ENCODE measurements at places on chromosomes 1 and 21.

- peak; percentile 1 for DNase-seq
These were observed 41.8 kb downstream of the RUNX3 start for GRCh38 chr1:24888061-24888970.

- DNase-seq, result no peak
These were observed 24.9 kb upstream of the ATF3 start for GRCh38 chr1:212583643-212584042.

DNA sequence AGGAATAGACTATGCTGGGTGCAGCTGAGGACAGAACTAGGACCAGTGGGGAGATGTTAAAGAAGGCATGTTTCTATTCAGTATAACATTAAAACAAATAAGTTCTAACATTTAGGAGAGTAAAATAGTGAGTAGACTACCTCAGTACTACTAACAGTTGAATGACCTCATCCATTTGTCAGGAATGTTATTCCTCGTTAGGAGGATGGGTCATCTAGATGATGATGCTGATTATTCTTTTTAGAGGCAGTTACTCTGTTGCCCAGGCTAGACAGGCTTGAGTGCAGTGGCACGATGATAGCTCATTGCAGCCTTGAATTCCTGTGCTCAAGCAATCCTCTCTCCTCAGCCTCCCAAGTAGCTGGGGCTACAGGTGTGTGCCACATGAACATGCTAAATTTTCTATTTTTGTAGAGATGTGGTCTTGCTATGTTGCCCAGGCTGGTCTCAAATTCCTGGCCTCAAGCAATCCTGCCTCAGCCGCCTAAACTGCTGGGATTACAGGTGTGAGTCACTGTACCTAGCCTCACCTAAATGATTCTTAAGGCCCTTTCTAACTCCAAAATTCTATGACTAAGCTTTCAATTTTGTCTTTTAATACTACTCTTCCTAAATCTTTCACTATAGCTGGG is 9.3 kb downstream of the EEIG2 start:
- DNase-seq, result no peak

DNA sequence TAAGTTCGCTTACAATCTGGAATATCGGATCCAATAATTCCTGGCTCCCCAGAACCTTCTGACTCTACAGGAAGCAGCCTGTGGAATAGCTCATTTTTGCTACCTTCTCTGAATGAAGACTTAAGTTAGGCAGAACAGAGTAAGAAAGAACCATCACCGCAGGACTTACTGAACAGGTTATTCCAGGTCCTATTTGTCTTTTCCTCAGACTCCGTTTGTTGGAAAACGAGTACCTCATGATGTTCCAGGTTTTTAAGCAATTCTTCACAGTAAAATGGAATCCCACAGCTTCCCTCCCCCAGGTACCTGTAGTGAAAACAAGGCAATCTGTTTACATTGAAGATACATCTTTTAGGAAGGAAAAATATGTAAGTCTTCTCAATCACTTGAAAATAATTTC is 59.8 kb downstream of the ADCY10 start:
- DNase-seq, result no peak

DNA sequence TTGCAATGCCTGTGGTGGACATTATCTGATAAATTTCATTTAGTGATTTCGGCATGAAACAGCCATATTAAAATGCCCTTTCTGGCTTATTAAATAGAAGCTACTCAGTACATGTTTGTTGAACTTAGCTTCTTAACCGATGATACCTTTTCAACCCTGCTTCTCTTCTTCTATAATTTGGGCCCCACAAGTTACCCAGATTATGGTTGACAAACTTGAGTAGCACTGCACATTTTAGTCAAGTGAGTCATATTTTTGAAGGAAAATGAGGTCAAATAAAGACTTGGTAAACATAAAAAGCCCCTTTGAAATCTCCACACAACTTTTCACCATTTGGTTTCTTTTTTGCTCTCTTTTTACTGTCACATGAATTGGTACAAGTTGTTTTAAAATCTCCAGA is 33.8 kb downstream of the GIPC2 start:
- DNase-seq, result no peak

- no peak for DNase-seq
These were observed 71.0 kb downstream of the HIVEP3 start for GRCh38 chr1:41847733-41848132.

GRCh38 chr1:228012555-228012954 is 5.8 kb downstream of the WNT3A start:
- DNase-seq, result no peak

DNA sequence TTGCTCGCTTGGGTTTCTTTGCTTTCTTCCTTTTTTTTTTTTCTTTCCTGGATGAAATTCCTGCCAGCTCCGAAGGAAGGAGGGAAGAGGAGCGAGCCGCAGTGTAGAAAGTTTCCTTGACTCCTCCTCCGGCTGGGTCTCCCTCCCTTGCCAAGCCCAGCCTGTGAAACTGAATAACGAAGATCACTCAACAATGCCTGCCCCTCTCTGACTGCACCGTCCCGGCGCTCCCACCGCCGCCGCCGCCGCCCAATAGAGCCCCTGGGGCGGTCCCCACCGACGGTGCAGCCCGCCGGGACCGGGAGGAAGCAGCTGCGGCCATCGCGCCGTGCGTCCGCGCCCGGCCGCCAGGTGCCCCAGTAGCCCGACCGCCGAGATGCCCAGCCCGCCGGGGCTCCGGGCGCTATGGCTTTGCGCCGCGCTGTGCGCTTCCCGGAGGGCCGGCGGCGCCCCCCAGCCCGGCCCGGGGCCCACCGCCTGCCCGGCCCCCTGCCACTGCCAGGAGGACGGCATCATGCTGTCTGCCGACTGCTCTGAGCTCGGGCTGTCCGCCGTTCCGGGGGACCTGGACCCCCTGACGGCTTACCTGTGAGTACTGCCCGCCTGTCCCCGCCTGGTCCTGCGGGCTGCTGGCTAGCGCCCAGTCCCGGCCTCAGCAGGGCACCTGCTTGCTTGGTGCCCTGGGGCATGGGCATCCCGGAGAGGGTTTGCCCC is at the start of gene LGR6:
TSS of gene LGR6 (plus strand) at position 186 of the 714 bp plus-strand sequence. CDS start at position 377, 191 bp downstream.
- no peak for DNase-seq

DNA sequence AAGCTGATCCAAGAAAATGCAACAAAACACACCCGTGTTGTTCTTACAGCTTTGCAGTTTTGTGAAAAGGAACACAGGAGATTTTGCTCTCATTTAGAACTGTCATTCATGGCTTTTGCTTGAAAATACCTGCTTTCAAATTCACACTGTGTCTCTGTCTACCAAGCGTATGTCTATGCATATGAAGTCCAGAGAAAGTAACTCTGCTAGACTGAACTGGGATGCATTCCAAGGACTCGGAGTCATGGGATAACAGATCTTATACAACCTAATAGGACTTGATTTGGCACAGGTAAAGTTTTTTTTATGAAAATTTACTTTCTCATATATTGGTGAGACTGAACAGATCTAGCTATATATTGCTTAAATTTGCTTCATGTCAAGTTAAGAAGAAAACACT is 102.4 kb downstream of the PTGER3 start:
- no peak for DNase-seq

DNA sequence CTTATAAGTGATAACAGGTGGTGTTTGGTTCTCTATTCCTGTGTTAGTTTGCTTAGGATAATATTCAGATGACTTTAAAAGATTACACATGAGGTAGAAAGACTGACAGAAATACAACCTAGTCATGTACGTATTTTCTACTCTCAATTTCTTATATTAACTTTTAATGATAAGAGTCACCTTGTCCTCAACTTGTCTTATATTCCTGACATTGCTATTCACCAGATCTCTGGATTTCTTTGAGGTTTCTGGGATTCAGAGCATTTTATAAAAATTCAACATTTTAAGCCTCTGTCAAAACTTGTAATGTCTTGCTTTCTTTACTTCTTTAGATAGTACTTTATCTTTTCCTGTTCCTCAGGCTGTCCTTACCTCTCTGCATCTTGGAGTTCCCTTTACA is 234.2 kb downstream of the TBX15 start:
- DNase-seq, result no peak

DNA sequence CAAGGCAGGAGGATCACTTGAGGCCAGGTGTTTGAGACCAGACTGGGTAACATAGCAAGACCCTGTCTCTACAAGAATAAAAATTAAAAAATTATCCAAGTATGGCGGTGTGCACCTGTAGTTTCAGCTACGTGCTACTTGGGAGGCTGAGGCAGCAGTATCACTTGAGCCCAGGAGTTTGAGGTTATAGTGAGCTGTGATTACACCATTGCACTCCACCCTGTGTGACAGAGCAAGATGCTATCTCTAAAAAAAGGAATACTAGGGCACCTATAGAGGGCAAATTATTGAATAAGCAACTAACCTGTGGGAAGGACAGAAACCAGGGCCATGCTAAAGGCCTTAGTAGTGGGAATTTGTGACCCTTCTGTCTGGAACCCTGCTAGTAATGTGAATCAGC is 86.1 kb downstream of the TENT5C start:
- no peak for DNase-seq

GRCh38 chr1:203286161-203286984 is 18.9 kb upstream of the BTG2 start:
- DNase-seq, result peak; percentile 28

DNA sequence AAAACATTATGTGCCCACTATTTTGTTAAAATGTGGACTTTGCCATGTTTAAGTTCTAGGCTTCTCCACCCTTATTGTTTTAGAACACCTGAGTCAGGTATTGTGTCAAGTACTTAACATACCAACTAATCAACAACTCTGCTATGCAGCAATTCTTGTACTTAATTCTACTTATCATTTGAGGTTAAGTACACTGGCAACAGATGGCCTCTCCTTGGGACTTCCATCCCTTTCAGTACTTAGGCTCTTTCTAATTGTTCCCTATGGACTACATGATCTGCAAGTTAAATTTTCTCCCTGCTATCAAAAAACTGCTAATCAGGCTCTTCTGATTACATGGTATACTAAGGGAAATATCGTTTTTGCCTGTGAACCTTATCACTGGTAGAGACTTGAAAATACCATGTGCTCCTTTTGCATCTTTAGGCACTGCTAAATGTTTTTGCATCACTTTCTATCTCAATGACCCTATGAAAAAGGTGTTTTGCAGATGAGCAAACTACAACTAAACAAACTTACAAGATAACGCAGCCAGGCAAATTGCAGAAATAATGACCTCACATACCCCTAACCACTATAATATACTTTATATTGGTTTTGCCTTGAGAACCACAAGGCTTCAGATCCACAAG is 18.9 kb downstream of the SFPQ start:
- no peak for DNase-seq

DNA sequence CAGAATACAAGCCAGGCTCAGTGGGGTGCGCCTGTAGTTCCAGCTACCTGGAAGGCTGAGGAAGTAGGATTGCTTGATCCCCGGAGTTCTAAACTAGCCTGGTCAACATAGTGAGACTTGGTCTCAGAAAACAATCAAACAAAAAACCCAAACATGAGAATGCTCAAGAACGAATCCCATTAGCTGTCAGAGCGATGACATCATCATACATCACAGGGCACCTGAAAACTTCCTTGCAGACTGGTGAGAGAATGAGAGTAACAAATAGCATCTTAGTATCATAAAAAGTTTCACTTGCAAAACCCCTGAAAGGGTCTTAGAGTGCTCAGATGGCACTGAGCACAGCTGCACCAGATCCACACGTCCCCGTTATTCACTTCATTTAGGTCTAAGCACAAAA is 21.1 kb upstream of the CDCA8 start:
- no peak for DNase-seq

DNA sequence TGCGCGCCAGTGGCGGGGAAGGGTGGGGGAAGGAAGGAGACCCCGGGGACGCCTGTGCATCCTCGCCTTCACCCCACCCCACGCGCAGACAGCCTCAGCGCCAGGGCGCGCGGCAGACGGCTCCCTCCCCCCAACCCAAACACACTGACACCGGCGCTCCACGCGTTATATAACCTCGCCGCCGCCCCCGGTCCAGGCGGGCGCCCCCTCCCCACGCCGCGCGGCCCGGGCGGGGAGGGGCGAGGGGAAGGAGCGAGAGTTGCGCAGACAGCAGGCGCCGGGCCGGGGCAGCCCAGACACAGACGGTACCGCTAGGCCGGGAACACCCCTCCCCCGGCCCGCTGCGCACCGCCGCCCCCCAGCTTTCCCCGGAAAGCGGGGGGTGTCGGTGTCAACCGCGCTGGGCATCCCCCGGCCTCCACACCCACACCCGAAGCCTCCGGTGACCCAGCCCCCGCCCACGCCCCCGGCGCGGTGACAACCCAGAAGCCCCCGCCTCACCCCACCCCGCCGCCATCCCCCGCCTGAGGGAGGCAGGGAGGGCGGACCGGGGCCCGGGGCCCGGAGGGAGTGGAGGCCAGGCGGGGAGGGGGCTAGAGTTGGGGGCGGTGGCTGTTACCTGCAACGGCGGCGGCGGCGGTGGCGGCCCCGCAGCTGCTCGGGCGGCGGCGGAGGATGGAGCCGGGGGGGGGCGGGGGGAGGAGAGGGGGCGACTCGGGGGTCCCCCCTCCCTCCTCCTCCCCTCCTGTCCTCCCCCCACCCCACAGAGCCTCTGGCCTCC is 432 bp downstream of the AKT3 start:
- DNase-seq, result peak; percentile 74

DNA sequence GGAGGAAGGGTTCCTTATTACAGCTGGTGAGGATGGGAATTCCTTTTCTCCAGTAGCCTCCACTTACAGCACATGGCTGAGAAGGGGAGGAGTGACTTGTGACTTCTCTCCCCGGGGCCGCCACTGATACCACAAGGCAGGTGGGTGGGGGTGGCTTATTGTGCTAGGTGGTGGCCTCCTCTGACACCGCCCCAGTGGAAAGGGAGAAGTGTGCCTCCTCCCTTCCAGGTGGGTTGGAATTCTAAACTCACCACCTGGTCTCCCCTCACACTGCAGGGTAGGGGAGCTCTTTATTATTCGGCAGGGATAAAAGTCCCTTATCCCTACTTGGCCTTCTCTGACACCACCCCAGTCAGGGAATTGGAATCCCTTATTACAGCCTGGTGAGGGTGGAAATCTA is 89.5 kb downstream of the CCDC30 start:
- no peak for DNase-seq

GRCh38 chr21:36354918-36355680 is 30.1 kb upstream of the CHAF1B start:
- no peak for DNase-seq

- no peak for DNase-seq
These were observed 38.1 kb downstream of the RCSD1 start for GRCh38 chr1:167668108-167668507.

- no peak for DNase-seq
These were observed 90.1 kb downstream of the UCHL5 start for GRCh38 chr1:192969091-192969490.

All from activated CD4-positive, alpha-beta T cell treated with anti-CD3 and anti-CD28 coated beads for 36 hours (primary cell).